ENCODE measurements at places on chromosomes 4 and X. TPM values are rescaled to one million over a fixed set of nuclear protein-coding genes. Genes with fewer than 3 reads are reported as not detected.

DNA sequence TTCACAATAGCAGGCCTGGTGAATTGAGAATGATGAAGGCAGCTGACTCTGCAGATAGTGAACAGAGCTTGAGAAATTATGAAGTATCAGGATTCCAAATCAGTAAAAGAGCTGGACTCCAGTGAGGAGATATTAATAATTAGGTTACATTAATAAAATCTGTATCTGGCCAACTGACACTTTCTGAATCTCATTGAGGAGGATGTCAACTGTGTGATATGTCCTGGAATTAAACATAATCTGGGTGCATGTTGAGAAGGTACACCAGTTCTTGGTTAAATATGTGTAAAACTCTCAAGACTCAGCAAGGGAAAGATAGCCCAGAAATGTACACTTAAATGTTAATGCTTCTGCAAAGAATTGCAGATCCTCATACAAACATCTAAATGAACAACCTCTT lies 177.8 kb upstream of the SFRP2 start:
- DNase-seq = no peak

DNA sequence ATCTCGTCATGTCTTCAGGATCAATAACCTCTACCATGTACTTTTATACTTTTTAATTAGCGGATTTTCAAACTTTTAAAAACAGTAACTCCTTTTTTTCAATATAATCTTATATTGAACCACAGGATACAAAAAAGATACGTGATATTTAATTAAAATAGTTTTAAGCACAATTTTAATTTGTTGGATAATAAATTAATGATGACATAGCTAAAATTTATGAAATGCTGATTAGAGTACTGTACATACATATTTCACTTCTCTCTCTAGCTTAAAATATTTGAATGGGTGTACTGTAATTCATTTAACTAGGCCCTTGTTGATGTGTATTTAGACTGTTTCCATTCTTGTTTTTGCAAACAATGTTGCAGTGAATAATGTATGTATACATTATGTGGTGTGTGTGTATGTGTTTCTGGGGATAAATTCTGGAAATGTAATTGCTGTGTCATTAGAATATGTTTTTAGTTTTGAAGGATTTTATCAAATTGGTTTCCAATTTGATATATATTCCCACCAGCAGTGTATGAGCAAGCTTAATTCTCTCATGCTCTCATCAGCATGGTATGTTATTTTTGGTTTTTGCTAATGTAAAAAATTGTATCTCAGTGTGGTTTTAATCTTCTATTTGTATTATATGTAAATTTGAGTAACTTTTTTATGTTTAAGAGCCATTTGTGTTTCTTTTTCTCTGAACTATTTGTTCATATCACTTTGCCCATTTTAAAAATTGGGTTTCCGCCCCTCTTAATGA lies 66.4 kb downstream of the CDKL5 start:
- no peak for DNase-seq

DNA sequence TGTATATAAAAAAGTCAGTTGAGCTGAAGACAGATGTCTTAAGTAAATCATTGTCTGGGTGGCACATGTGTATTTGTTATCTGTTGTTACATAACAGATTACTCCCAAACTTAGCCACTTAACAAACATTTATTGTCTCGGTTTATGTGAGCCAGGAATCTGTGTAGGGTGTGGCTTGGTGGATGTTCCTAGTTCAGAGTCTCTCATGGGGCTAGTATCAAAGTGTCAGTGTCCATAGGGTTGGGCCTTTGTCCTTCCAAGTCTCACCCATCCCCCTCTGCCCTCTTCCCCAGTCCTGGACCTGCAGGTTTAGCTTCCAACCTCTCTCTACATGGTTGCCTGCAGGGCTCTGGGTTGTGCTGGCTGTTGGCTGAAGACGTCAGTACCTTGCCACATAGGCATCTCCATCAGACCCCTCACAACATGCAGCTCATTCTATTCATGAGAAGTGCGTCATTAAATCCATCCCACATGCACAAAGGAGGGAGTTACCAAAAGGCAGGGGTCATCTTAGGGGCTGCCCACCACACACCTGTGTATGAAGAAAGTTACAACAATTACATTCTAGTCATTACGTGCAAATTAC lies 127.5 kb downstream of the HS3ST1 start:
- no peak for DNase-seq

DNA sequence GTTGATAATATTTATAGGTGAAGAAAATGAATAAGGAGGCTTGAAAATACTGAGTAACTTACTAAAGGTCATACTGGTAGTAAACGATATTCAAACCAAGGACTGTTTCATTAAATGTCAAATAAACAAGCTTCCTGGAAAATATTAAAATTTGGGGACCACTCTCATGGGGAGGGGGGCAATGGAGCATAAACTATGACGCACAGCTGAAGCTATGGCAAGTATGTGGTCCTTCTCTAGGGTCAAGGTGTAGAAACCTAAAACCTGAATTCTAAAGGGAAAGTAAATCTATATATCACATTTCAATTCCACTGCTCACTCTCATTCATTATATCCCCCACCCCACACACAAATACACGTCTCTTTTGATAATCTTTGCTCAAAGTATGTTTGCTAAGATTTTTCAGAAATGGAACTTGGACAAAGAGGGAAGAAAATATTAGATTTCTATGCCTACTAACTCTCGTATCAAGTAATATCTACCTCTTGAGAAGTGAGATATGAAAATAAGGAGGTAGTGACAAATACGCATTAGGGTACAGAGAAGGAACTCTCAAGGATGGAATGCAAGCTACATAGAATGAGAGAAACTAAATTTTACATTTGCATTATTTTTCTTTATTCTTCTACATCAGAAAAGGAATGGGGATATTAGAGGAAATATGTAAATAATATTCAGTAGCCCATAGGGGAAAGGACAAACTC lies 84.6 kb downstream of the PDS5A start:
- DNase-seq = no peak

Gene PSAPL1
- total RNA-seq = not detected

DNA sequence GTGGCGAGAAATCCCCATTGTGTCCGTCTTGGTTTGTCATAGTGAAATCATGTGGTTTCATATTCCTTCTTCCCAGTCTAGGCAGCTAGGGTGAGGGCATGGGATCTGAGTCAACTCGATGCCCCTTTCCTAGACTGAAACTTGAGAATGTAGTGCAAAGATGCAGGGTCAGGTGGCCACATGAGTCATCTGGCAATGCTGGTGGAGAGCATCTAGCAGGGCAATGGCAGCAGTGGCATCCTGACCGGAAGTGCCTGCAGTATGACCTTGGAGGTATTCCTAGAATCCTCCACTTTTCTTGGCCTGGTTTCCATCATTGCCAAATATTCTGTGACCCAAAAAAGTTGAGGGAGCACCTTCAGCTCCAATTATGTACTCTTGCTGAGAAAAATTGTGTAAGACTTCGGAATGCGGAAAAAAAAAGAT lies 39.1 kb upstream of the TMEM184C start:
- DNase-seq = no peak

Gene ATP10D
- total RNA-seq = 11.8 TPM

DNA sequence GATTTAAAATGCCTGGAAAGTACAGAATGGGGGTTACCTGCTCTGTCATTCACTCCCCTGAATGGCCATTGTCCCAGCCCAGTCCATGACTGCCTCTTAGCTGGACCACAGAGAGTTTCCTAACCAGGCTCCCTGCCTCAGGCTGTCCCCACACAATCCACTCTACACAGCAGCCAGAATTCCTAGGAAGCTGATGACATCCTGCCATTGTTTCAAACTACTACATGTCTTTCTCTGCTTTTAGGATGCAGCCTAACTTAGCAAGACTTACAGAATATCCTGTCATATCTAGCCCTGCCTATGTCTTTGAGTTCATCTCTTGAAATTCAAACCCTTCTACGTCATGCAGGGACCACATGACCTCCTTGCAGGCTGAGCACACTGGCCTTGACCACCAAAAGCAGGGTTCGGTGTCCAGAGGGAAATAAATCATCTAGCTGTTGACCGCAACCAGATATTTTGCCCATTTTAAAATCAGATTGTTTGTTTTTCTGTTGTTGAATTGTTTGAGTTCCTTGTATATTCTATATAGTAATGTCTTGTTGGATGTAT lies 16.1 kb upstream of the CRMP1 start:
- no peak for DNase-seq

Gene CCDC149
- total RNA-seq = 17.4 TPM

Measured in right cardiac atrium (tissue), 5 donors.